ENCODE measurements at places on chromosomes 1 and 21.

GRCh38 chr1:216626394-216627067, 96.7 kb downstream of the ESRRG start:
- DNase-seq = peak; percentile 3

DNA sequence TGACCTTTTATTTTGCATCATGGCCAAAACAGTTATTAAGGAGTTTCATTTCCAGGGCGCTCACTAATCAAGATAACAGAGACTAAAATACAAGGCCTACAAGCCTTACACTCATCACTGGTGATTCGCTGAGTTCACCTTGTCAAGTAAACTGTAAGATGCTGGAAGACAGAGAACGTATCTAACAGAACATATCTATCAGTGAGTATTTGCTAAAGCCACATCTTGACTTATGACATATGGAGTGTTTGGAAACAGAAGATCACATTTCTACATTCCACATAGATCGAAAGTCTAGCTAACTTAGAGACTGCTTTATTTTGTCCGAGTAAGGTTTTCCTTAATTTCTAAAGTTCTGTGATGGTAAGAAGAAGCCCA, 506.5 kb downstream of the SMYD3 start:
- no peak for DNase-seq

DNA sequence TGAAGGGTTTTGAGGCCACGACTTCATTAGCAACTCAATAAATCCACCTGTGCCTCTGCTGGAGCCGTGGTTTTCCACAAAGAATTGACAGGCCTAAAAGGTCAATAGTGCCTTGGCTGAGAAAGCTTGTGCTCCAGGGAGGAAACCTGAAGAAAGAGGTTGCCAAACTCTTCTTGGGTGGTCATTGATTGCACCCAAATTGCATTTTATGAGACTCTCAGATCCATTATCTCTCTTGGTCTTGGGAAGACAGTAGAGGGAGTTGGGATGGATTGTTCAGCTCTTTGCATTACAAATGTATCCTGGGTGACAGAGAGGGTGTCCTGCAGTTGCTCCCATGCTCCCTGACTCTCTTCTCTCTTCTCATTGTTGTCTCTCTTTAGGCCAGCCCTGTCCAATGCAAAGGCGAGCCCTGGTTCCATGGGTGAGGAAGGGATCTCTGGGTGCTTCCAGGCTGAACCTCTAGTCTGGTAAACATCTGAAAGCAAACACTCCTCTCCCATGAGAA, 46.1 kb upstream of the HTR1D start:
- no peak for DNase-seq

DNA sequence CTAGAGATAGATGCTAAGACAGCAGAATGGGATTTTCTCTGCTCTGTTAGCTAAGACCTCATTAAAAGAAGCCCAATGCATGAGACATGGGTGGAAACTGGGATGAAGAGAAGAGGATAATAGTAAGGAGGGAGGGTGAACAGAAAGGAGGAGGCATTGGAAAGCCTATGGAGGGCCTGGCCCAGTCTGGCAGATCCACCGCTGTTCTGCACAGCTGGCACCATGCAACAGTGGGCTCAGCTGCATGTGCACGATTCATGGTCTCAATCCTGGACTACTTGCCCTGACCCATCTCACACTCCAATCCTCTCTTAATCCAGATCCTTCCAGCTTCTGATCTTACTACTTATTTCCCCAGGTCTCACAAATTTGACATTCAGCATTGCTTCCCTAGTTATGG, 2.2 kb downstream of the PHC2 start:
- DNase-seq = no peak

GRCh38 chr1:186849271-186849671, 20.5 kb downstream of the PLA2G4A start:
- DNase-seq = no peak

DNA sequence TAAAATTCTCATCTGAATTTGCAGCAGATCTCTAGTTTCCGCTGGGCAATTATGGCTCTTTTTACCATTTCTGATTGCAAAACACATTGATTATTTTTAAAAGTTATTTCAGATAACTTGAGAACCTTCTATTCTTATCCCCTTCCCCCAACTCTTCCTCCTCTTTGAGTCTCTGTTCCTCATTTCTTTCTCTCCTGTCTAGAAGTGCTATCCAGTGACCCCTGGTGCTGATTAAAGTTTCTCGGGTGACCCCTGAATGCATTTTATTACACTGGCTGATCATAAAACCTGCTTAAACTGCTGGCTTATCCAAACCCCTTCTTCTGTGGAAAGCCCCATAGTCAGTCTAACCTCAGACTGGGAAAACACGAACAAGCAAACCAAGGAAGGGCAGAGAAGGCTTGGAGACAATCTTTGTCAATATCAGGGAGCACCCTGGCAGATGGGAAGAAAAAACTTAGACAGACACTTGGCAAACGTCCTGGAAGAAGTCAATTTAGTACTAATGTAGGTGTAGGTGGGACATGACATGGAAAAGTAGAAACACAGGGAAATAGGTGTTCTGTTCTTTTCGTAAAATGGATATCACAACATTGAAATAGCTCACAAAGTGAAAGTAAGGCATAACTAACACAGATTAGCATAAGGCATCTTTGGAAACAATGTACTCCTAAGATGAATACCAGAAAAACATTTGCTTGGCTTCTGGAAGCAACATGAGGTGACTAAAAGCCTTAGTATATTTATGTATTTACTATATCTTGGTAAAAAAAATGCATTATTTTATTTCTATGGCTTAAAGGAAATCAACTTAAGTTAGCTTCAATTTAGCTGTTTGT, 61.4 kb downstream of the GORAB start:
- peak; percentile 43 for DNase-seq

DNA sequence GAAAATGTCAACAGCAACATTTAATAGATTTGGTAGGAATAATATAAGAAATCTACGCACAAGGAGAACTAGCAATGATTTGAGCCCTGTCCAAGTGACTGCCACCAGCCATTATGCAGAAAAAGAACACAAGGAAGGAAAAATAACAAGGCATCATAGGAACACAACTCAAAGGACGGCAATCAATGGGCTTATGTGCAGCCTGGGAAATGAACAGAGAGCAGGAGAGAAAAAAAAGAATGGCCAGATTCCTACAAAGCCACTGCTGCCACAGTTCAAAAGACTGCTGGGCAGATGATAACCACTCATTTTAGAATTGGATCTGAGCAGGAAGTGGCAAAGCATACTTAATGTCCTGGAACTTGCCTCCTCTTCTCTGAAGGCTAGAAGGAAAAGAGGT, 274.3 kb upstream of the CAMK1G start:
- DNase-seq = no peak
